ENCODE measurements at places on chromosomes 11 and 22.

DNA sequence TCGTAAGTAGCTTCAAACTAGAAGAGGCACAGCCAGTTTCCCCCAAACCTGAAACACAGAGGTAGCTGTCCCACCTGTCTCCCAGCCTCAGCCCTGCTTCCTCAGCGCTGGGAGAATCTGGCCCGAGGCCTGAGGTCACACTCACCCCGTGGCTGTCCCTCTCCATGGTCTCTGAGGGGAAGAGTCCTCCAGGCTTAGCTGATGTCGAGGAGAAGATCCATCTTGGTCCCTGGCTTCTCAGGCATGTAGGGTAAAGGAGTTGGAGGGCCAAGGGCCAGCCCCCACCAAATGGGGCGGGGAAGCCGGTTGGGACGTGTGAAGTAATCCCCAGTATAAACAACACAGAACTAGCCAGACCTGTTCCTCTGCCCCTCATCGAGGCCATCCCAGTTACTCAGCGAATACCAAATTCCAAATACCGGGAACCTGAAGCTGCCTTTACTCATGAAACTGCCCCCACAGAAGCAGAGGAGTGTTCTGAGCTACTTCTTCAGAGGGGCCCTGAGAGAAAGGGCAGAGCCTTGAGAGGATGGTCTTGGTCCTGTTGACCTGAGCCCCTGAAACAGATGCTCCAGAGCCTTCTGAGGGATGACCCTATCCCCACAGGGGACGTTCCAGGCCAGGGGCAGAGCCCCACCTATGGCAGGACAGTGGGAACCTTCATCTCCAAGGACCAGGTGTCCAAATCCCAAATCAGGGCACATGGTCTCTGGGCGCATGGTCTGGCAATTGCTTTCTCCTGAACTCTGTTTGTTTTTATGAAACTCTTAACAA lies at the start of gene TMPRSS13:
Gene TMPRSS13, minus strand, starts transcription at position 261 of the 774 bp plus-strand sequence. Its CDS starts 95 bp downstream, at position 166.
- DNase-seq, result no peak

- no peak for DNase-seq
Observed at GRCh38 chr11:47593934-47594855, at the start of gene C1QTNF4. TSS of gene C1QTNF4 (minus strand) at chr11:47594411. CDS start at chr11:47590810, 3,601 bp downstream.

- no peak for DNase-seq
Observed at GRCh38 chr11:30635401-30635989, 49.3 kb upstream of the MPPED2 start.

- no peak for DNase-seq
Observed at GRCh38 chr11:96219981-96220623, 122.9 kb downstream of the MAML2 start.

- DNase-seq, result no peak
Observed at GRCh38 chr11:48014917-48015316, 34.6 kb downstream of the PTPRJ start.

DNA sequence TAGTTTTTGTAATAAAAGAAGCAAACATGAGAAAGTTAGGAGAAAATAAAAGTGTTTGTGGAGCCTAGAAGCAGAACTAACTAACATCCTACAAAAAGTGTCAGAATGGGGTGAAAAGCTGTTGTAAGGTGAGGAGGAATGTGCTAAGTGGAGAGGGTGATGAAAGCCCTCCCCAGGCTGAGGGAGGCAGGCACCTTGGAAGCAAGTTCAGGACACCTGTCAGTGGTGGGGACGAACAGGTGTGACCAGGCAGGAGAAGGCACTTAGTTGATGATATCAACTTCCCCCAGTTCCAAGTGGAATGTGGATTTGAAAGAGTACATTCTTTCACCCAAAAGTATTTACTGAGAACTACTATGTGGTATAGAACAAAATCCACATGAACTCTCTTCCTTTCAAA lies 18.7 kb upstream of the BMAL1 start:
- no peak for DNase-seq

- DNase-seq, result peak; percentile 60
Observed at GRCh38 chr11:61429346-61429690, 457 bp downstream of the CPSF7 start.

- no peak for DNase-seq
Observed at GRCh38 chr22:17916226-17916889, 108.0 kb downstream of the MICAL3 start.

DNA sequence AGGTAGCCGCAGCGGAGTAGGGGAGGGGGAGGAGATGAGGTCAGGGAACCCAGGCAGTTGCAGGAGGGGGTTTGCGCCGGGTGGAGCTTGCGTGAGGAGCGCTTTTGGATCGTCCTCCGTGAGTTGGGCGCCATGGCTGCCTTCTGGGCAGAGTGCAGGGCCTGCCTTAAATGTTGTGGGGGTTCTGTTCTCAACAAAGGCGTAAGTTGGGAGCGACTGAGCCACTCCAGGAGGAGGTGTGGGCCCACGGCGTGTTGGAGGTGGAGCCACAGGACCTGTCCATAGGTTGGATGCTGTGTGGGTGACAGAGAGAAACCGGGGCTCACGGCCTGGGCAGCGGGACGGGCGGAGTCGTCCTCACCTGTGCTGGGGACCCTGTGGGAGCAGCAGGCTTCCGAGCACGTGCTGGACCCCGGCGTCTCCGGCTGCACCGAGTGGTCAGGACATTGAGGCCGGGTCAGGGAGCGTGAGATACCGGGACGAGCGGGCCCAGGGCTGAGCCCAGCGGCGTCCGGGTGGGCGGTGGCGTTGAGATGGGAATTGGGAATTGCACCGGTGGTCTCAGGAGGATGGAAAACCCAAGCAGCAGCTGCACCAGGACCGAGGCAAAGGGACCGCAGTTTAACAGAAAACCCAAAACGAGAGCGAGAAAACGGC lies 977 bp upstream of the PGGHG start:
- no peak for DNase-seq

DNA sequence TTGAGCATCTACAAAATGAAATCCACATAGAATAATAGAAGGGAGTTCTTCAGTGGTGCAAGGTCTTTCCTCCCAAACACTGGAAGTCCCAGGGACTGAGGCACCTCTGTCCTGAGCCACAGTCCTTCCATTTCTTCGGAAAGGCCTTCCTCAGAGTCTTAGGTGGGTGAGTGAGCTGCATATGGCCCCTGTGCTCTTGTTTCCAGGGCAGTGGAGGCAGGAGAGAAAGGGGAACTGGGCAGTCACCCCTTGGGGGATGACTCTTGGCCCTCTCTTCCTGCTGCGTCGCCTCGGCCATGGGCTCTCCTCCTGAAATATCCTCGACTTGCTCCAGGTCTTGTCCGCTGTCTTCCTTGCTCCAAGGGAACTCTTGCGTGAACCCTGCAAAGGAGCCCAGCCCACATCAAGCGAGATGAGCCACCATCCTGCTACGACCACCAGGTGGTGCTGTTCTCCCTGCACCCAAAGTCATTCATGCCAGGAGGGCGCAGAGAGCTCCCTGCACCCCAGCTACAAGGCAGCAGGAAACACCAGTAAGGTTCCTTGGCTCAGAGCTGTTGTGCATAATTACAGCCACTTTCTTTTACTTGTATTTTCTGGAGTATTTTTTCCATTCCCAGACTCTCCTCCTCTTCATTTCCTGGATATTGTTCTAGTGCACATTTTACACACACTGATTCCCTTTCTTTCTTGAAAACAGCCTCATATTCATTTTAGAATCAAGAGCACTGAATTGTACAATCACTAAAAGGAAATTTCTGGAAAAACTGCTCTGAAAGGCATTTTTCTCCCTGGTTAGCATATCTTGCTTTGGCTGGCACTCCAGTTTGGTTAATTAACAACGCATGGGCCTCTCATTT lies 397.8 kb downstream of the OPCML start:
- peak; percentile 36 for DNase-seq

GRCh38 chr11:17258670-17259069 lies 17.9 kb upstream of the NUCB2 start:
- no peak for DNase-seq

- DNase-seq, result no peak
Observed at GRCh38 chr11:64323373-64323772, 5.5 kb downstream of the PRDX5 start.

GRCh38 chr22:30116362-30117117 lies 36.3 kb downstream of the HORMAD2 start:
- no peak for DNase-seq

- DNase-seq, result no peak
Observed at GRCh38 chr11:37504060-37504611, 906.1 kb upstream of the RAG2 start.

DNA sequence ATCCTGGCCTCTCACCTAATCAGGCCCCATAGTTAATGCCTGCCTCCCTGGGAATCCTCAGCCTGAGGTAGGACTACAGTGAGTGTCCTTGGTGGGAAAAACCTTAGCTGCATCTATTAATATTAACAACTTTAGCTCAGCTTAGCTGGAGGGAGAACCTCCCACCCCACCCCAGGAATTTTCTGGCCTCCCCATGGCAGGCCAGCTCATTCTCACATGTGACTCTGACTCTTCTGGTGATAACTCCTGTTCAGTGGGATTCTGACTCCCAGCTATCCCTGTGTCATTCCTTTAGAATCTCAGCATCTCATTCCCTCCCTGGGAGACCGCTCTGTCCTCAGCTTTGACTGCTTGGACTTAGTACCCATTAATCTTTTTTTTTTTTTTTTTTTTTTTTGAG lies 14.5 kb downstream of the ART5 start:
- no peak for DNase-seq

GRCh38 chr11:61957021-61957770 lies 7.0 kb downstream of the BEST1 start:
- DNase-seq, result no peak

DNA sequence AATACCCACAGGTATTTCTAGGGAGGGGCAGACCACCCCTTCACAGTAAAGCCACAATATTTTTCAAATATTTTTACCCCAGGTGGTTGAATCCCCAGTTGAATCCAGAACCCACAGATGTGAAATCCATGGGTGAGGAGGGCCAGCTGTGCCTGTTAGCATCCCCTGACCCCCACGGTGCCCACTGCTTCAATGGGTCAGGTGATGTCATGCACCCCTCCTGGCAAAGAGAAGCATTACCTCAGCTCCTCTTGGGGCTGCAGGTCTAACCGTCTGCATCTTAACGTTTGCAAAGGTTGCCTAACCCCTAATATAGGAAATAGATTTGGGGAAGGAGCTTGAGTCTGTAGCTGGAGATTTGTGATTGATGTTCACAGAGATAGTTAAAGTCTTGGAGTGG lies 24.7 kb upstream of the IL17RA start:
- no peak for DNase-seq

DNA sequence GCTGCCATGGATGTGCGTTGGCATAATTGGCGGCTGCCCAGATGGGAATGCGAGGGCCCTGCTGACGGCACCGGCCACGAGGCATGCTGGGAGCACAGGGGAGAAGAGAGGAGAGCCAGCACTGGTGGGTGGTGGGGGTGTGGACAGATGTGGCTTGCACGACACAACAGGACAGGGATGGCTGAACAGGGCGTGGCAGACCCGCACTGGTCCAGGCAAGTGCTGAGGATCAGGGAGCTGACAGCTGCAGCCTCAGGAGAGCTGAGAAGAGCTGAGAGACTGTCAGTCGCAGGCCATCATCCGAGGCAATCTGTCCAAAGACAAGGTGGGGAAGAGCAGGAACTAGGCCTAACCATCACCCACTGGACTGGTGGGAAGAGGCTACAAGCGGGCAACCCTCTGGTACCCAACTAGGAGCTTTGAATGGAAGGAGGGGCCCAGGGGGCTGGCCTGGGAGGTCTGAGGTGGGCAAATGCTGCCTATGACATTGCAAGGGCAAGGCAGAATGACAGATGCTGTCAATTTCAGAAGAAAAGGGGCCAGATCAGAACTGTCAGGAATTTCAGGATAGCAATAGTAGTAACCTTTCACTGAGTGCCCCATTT lies 2.4 kb downstream of the GNB1L start:
- DNase-seq, result no peak

- DNase-seq, result no peak
Observed at GRCh38 chr11:42840176-42840829, 471.5 kb upstream of the API5 start.

DNA sequence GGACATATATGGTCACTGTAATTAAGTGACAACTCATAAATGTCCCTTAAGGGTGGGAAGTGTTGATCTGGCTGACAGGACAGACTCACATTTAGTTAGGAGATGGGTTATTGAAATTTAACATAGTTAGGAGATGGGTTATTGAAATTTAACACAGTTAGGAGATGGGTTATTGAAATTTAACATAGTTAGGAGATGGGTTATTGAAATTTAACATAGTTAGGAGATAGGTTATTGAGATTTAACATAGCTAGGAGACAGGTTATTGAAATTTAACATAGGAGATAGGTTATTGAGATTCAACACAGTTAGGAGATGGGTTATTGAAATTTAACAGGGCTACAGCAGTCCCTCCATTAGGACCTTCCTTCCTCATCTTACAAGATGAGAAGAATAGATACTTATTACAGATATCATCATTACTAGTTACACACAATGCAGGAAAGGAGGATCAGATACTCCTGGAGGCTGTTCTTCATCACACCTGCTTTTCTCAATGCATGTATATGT lies 98.5 kb downstream of the MTNR1B start:
- no peak for DNase-seq

DNA sequence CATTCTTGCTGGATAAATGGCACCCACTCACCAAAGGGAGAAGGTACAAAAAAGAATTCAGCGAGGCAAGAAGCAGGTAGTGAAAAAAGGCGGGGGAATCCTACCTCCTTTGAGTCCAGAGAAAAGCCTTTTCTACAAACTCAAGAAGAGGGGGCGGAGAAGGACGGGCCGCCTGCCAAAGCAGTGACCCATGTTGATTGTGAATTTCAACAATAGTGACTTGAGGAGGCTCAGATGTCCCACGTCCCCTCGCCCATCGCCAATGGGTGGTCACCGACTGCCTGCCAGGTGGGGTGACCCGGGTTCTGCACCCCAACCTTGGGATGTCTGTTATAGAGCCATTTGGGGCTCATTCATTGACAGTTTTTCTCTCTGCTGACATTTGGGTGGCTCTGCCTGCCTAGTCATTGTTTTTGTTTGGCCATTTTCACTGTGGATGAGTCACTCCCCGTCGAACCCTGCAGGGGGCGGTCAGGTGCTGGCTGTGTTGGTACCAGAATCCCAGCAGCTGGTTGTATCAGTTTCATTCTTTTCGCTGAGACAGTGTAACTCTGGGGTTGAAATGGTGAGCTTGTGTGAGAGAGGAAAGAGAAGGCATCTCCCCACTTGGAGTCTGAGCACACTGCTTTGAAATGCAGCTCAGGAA lies 163.4 kb upstream of the NCAM1 start:
- DNase-seq, result peak; percentile 25

DNA sequence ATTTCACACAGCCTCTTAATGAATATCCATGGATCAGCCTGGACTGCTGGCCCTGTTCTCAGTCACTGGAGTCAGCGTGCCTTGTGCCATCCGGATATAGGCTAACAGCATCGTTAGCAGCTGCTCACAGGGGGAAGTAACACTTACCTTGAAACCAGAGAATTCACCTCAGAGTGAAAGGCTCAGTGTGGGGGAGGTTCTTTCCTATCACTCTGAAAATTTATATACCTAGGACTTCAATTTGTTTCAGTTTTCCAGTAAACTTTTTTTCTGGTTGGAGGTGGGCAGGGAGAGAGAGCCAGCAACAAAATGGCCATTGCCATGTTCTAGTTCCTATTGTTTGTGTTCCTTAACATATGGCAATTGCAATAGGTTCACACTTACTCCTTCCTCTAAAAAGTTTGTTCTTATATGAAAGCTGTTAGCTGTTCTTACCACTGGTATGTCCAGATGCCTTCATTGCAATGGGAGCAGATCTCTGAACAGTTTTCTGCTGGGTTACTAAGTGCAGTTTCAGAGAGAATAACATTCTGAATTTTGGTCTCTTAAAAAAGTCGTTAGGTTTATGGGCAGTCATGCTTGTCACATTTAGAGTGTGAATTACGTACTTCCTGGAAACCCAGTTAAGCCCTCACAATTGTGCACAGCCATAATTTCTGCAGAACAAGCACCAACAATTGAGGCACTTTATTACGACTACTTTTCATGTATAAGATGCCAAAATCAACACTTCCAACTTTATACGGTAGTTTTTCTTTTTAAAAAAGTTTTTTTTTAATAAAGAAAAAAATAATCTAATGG lies 247.6 kb downstream of the CADM1 start:
- no peak for DNase-seq

GRCh38 chr22:42270510-42271190 lies at the start of gene TCF20:
TSS of gene TCF20 (minus strand) at chr22:42270653. CDS start at chr22:42215305, 55,348 bp downstream.
- DNase-seq, result peak; percentile 73
